ENCODE measurements at places on chromosomes 4 and X.

GRCh38 chr4:57351731-57352130 is 241.5 kb upstream of the IGFBP7 start:
- DNase-seq, result no peak

DNA sequence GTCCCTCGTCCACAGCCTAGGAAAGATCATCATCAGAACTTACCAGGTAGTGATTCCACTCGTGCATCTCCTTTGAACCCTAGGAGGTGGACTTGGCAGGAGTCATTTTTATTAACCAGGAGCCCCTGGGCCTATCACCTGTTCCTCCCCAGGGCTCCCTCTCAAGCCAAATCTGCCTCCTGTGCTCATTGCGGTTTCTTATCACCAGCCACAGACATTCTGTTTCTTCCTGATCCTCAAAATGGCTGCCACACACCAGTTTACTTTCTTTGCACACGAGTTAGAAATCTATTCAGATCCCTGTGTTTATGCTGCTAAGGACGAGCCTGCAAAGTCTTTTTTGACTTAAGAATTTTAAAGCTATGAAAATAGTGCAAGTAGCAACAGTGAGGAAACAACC is 354.5 kb upstream of the BOD1L1 start:
- DNase-seq, result no peak

GRCh38 chr4:8092282-8092681 is 66.3 kb downstream of the ABLIM2 start:
- no peak for DNase-seq

DNA sequence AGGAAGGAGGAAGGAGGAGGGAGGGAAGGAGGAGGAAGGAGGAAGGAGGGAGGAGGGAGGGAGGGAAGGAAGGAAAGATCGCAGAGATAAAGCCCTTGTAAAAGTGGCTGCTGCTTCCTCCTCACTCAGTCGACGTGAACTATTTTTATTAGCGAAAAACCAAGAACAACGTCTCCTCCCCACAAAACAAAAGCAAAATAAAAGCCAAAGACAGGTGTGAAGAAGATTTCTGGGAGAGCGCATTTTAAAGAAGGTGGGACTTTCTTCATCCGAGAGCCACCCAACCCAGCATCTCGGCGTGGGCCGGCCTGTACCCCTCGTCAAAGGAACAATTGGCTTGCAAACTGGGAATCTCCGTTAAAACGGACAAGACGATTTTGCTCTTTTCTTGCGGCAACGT is 40.7 kb upstream of the ASMTL start:
- DNase-seq, result no peak

GRCh38 chr4:53055274-53055673 is 193.2 kb downstream of the RASL11B start:
- DNase-seq, result peak; percentile 41

DNA sequence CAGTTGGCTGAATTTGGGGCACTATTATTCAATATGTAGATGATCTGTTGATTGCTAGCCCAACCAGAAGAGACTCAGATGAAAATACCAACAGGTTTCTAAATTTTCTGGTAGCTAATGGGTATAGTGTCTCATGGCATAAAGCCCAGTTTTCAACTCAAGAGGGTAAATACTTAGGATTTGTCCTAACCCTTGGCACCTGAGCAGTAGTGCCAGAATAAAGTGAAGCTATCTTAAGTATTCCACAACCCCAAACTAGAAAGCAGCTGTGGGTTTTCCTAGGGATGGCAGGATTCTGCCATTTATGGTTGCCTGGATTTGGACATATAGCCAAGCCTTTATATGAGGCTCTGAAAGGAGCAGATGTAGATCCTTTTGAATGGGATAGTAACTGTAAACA is 119.0 kb downstream of the AGTR2 start:
- no peak for DNase-seq

- DNase-seq, result no peak
Observed at GRCh38 chr4:186228514-186228894, 1.2 kb downstream of the KLKB1 start.

- no peak for DNase-seq
Observed at GRCh38 chrX:130071611-130072344, 38.5 kb downstream of the ELF4 start.

- no peak for DNase-seq
Observed at GRCh38 chrX:80876877-80877276, 67.2 kb upstream of the BRWD3 start.

- DNase-seq, result no peak
Observed at GRCh38 chr4:147518086-147518485, 37.2 kb downstream of the EDNRA start.

GRCh38 chrX:146433771-146434170 is 375.8 kb upstream of the CXorf51B start:
- no peak for DNase-seq

GRCh38 chrX:110399966-110400365 is 41.3 kb downstream of the RTL9 start:
- DNase-seq, result no peak

DNA sequence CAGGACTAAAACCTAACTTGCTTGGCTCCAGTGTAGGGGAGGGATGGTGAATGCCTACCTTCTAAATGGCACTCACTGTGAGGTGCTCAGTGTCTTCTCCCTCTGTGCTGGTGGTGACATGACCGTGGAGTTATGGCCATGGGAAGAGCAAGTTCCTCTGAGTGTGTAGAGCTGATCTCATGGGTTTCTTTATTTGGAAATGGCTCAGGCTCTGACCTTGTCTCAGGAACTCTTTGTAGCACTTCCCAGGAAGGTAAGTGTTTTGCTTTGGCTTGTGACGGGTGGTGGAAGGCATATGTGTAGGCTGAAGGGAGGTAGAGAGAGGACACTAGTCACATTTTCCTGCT is 6.4 kb downstream of the MSN start:
- no peak for DNase-seq

- DNase-seq, result no peak
Observed at GRCh38 chr4:93475730-93476129, 352.8 kb upstream of the ATOH1 start.

GRCh38 chr4:88286897-88287296 is 2.5 kb upstream of the PPM1K start:
- no peak for DNase-seq

- peak; percentile 21 for DNase-seq
Observed at GRCh38 chr4:54318904-54319303, 89.8 kb downstream of the PDGFRA start.

DNA sequence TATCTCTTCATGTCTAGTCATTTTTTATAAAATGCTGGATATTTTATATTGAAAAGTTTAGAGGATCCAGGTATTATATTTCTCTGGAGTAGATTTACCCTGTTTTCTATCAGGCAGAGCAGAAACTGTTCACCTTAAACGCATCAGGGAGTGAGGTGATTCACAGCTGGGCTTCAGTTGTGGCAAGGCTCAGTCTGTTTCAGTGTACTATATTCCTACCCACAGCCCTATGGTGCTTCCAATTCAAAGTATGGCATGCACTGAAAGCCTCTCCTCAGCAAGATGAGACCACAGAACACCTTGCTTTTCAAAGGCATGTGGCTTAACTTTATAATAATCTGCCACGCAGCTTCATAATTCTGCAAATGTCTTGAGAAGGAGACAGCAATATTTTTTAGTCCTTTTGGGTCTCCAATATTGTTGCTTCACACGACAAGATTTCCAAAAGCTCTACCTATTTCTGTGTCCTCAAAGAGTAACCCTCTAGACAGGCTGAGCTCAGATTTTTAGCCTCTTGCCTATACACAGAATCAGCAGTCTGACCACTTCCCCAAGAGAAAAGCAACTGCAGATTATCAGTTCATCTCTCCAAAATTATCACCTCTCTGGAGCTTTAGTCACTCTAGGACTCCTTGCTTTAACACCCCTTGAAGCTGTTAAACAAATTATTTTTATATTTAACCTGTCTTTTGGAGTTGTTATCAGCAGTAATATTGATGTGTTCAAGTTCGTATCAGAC is 24.4 kb downstream of the PRDM5 start:
- DNase-seq, result no peak

DNA sequence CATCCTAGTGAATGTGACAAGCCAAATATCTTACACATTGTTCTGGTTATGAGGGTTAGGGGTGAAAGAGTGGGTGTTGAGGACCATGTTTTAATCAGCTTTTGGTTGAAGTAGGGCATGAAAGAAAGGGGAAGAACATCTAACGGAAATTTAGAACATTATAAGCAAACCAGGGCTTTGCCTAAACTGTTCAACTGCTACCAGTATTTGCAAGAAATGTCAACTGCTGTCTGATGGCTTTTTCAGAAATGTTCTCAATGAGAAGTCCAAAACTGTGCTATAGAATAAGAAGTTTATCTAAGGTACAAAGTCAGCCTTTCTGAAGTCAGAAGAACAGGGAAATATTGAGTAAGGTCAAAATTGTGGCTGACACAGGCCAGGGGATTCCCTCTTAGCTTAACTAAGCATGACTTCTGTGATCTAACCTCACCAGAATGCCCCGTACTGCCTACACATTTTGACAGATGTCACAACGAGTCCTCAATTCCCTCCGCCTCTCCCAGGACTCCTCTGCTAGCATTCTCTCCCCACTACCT is 67.1 kb downstream of the DTHD1 start:
- DNase-seq, result no peak

DNA sequence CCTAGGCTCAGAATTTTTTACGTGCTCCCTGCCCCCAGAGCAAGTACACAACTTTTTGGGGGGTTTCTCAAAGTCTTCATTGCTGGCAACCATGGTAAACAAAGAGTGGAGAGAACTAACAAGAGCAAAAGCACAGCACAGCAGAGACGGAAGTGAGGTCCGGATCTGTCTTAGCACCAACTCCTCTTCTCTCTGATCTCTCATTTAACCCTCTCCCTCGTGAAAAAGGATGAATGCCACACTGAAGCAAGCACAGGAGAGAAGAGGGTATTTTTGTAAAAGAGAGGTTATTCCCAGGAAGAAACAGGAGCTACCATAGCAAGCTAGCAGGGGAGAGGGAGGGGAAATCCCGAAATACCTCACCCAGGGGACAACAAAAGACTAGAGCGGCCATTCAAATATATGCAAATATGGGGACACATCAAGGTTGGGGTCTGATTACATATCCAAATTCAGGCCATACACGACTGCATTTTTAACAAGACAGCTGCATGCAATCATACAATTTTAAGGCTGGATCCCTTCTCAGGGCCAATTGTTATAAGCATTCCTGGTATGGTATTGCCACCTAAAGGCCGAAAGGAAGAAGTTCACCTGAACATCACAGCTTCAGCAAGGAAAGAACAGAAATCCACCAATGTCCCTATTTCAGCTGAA is 46.6 kb downstream of the CD40LG start:
- peak; percentile 30 for DNase-seq

DNA sequence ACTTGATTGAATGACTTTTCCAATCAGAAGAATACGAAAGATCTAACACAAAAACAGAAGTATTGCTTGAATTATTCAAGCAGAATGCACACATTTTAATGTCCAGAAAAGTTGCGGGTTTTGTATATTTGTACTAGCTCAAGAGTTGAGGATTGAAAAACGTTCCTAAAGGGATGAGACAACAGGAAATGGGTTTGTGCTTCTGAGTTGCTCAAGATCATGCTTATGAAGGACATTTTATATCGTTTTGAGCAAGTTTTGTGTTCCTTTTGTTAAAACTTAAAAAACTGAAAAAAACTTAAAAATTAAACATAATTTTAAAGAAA is 353 bp upstream of the SMIM10 start:
- DNase-seq, result no peak

DNA sequence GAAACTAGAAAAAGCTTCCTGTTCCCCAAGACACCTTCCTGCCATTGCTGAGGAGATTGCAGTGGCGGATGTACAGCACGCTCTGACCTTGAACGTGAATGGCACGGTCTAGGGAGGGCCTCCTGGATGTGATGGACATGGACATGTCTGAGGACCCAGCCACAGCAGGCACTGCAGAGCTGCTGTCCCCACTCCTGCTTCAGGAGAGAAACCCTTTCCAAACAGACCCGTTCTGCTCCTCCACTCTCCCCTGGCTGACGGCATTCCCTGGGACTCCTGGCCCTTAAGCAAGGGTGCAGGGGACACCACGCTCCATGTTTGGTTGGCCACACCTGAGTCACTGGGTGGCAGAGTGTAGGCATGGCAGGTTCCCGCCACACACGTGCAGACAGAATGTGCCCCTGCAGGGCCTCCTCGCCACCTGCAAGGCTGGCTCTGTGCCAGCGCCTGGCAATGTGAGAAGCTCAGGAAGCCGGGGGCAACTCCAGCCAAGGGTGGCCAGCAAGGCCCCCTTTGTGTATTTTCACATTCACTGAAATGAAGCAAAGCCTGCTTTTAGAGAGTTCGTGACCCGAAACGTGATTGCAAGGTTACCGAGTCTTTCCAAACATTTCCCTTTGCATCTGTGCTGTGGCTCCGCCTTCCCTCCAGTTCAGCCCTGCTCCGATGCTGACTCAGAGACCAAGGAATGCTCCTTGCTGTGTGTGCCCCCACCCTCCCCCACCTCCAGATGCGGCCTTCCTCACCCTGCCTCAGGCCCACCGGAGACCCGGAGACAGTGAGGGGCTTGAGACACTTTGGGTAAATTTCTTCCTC is 46.1 kb downstream of the HTRA3 start:
- peak; percentile 91 for DNase-seq

DNA sequence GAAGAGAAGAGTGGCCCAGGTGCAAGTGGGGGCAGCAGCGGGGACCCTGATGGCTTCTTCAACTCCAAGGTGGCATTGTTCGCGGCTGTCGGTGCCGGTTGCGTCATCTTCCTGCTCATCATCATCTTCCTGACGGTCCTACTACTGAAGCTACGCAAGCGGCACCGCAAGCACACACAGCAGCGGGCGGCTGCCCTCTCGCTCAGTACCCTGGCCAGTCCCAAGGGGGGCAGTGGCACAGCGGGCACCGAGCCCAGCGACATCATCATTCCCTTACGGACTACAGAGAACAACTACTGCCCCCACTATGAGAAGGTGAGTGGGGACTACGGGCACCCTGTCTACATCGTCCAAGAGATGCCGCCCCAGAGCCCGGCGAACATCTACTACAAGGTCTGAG is 11.4 kb downstream of the EFNB1 start:
- no peak for DNase-seq

DNA sequence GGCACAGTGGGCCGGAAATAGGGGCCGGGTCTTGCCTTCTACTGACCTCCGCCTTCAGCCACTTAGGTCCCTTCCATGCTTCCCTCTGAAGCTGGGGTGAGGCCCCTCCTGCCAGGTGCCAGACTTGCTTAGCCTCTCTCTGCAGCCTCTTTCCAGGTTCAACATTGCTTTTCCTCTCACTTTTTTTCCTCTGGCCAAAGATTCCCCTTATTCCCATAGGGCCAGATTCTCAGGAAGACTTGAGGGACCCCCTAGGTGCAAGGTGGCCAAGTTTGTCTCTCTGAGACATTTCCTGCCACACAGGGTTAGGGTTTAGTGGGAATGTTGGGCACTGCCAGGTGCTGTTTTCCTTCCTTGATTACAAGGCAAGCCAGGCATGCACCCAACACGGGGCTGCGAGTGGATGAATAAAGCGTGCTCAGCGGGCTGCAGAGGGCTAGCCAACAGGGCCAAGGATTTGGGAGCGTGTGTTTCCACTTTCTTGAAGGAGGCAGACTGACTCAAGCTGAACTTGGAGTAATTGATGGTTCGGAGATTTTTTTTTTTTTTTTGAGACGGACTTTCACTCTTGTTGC is 7.6 kb upstream of the GJB1 start:
- no peak for DNase-seq

- DNase-seq, result no peak
Observed at GRCh38 chr4:145182222-145182621, 1.8 kb upstream of the OTUD4 start.

GRCh38 chrX:121365572-121366161 is 318.3 kb downstream of the GLUD2 start:
- no peak for DNase-seq

Data from COR-L47 (cell line).